Fibroblast of skin of scalp (primary cell): ENCODE measurements at places on chromosomes 6 and 20.
A peak's percentile ranks its signal among the peaks of the same experiment; 100 is the strongest.

GRCh38 chr6:34334796-34335416 is 57.6 kb downstream of the NUDT3 start:
- peak; percentile 32 for DNase-seq

DNA sequence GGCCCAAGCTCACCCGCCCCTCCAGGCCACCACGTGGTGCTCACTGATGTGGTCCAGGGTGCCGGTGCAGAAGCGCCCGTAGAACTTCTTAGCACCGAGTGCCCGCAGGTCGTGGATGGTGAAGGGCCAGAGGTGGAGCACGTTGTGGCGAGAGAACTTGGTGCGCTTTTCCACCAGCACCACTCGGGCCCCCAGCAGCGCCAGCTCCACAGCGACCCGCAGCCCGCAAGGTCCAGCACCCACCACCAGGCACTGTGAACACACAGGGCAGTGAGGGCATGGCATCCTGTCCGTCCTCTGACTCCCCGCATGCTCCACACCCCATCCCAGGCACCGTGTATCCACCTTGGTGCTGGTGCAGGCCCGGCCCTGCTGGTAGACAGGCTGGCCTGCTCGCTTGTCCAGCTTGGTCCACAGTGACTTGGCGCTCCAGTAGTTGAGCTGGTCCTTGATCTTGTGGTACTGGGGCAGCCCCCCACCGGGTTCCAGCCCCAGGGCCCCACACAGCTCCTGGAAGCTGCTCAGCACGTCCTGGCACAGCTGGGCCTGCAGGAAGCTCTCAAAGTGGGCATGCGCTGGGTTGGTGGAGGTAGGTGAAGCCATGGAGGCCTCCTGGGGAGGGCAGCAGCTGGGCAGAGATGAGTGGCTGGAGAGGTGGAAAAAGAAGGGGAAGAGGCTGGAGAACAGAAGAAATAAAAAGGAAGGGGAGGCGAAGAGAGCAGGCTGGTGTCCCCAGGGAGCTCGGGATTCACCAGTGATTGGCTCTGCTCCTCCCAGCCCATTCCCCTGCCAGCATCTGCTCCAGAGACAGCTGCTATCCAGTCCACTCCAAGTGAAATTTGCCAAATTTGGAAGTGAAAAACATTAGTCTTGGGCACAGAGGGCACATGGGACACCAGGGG is 1.7 kb downstream of the MICAL1 start:
- peak; percentile 90 for DNase-seq

- peak; percentile 18 for DNase-seq
Observed at GRCh38 chr20:58829531-58829941, 21.2 kb downstream of the GNAS-AS1 start.

- no peak for DNase-seq
Observed at GRCh38 chr6:66103954-66104353, 396.9 kb upstream of the EYS start.

DNA sequence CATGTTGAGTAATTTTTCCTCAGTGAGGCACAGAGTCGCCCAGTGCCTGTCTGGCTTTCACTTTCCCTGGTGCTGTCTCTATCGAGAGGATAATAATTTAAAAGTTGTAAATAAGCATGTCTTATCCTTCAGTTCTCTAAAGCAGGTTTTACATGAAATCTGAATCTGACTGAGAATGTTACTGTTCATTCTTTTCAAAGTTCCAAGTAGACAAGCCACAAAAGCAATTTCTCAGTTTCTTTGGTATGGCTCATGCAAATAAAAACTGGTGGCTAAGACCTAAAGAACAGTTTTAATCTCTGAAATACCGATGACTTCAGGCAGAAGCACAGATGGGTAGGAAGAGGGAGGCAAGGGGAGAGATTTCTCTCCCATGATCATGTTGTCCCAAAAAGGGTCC is 87.6 kb upstream of the GCM1 start:
- no peak for DNase-seq

DNA sequence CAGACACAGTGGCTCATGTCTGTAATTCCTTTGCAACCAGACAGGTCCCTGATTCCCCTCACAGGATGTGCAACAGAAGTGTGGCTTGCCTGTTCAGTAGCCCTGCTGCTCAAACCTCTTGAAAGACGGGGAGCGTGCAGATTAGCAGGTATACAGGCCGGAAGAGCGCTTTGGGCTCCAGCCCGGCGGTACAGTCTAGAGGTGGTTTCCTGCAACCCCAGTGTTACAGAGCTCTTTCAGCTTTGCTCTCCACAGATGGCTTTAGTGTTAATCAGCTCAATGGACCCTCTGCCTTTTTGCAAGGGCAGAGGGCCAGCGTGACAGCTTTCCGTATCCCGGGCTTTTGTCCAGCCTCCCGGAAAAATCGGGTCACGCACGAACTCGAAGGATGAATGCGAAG is 67.2 kb upstream of the TNFRSF21 start:
- DNase-seq: no peak

DNA sequence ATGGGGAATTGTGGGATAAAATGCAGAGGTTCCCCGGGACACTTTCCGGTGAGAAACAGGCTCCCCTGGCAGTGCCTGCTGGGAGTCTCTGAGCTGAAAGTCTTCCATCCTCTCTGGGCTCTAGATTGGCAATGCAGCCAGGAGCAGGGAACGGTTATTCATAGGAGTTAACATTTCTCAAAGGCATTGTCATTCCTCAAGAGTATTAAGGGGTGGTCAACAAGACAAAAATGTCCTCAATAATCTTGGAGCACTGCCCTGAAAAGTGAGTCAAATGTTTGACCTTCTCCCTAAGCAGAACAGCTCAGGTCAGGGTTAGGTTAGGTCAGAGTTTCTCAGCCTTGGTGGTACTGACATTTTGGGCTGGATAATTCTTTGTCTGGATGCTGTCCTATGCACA is 13.2 kb downstream of the BPIFB1 start:
- peak; percentile 53 for DNase-seq

DNA sequence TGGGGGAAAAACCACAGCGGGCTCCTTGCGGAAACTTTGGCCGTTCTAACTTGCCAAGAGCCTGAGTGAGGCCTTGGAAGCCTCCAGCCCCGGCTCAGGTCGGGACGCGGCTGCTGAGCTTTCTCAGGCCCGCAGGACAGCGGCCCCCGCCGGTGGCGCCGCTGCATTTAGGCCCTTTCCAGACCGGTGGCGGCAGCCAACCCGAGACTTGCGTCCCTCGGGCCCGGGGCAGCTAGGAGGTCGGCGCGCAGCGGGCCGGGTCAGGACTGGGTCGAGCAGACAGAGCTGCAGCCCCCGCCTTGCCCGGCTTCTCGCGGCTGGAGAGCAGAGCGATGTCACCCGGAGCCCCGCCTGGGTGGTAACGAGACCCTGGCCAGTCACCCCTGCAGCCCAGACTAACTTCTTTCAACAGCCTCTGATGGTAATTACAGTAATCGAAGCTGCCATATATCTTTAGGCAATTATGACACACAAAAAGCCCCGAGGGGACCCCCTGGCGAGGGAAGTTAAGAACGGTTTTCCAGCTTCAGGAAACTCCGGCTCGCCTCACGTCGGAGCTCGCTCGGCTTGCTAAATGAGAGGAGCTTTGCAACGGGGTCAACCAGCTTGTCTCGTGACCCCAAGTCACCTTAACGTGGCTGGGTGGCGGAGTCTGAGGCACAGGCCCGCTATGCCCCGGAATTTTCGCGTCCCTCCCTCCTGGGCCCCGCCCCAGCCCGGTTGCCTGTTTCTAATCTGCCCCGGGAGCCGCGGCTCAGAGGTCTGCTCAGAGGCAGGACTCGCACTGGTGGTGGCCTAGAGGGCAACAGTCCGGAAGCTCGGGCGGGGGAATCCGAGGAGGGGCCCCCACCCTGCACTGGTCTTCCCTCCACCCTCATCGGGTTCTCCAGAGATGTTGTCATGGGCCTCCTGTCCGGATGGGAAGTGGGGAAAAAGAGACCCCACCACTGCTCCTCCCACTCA is 3.0 kb downstream of the NR2E1 start:
- peak; percentile 27 for DNase-seq

DNA sequence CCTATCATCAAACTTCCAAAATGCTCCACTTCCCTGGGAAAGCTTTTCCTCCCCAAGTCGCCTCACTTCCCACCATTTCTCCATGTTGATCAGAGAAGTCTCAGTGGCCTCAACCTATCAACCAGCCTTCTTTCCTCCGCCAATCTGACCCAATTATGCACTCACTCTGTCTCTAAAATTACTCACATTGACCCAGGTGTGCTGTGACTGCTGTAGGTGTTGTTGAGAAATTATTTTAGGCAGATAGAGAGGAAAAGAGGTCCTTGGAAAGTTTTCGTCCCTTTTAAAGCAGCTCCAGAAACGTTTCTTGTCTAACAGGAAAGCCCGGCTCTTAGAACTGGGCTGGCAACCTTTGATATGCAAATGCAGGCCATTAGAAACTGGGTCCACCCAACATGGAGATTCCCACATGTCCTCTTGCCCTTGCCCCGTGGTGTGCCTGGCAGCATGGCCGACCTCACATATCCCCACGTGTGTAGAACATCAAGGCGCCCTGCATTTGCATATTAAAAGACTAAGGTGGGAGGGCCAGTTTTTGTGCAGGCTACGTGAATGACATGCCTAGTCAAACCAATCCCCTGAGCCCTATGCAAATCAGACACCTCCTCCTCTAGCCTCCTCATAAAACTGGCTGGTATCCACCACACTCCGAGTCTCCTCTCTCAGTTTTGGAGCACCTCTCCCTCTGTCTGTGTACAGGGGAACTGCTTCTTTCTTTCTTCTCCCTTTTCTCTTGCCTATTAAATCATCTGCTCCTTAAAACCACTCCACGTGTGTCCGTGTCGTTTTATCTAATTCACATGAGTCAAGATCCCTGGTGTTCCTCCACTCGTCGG is 12.9 kb downstream of the IPCEF1 start:
- DNase-seq: peak; percentile 39

GRCh38 chr20:3927486-3928291 is 38.5 kb downstream of the PANK2 start:
- DNase-seq: no peak

DNA sequence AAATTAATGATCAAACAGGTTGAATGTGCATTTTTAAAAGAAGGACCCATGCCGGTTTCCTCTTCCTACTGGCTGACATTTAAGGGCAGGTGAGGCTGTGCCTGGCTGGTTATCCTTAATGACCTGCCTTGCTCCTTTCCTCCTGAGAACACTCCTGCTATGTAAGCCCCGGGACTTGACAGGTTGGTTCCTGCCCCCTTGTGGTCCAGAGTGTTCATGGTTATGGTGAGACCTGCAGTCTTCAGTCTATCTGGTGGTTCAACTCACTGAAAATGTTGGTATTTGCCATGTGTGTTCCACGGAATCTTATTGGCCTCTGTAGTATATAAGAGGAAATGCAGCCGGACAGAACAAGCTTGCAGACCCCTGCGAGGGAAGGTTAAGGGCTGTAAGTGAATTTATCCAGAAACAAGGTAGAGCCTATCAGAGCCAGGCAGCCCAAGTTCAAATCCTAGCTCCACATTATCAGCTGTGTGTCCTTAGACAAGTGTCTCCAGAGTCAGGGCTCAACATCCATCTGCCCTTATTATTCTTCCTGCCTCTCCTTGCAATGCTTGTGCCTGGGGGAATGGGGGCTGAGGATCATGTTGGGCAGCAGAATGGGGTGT is 5.2 kb upstream of the BPIFA3 start:
- DNase-seq: peak; percentile 19
